ENCODE measurements at places on chromosomes 2 and 18.

DNA sequence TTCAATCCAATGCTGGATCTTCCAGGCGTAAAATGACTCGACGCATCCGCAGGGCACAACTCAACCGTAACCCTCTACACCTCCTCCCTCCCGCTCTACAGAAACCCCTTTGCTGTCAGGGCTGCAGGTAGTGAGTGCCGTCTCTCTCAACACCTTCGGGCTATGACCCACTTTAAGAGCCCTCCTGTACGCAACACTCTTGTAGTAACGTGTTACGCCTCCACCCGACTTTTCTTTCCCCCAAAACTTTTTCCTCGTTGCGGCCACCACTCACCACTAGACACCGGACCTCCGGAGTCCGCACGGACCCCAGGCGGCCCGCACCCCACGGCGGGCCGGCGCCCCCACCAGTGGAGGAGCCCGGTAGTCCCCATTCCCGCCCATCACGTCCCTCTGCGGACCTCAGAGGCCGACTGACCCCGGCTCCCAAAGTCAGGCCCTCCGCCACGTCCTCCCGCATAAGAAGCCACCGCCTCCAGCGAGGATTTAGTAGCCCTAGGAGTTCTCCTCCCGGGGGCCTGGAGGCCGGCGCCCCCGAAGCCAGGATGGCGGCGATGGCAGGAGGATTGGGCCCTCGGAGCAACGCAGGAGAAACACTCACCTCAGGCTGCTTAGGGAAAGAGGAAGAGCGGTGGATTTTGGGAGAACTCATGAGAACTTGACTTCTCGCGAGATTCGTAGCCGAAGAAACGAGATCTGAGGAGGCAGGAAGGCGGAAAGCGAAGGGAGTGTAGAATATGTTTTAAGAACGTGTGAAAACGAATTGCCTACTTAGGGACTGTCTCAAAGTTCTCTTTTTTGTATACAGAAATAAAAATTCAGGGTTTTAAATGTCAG lies 5.0 kb upstream of the C18orf32 start:
- peak; percentile 99 for DNase-seq

- no peak for DNase-seq
Observed at GRCh38 chr2:239271471-239271870, 129.3 kb downstream of the HDAC4 start.

GRCh38 chr2:237669628-237670392 lies 42.4 kb downstream of the LRRFIP1 start:
- DNase-seq, result peak; percentile 100

GRCh38 chr2:182817558-182817957 lies 48.9 kb downstream of the FRZB start:
- DNase-seq, result no peak

DNA sequence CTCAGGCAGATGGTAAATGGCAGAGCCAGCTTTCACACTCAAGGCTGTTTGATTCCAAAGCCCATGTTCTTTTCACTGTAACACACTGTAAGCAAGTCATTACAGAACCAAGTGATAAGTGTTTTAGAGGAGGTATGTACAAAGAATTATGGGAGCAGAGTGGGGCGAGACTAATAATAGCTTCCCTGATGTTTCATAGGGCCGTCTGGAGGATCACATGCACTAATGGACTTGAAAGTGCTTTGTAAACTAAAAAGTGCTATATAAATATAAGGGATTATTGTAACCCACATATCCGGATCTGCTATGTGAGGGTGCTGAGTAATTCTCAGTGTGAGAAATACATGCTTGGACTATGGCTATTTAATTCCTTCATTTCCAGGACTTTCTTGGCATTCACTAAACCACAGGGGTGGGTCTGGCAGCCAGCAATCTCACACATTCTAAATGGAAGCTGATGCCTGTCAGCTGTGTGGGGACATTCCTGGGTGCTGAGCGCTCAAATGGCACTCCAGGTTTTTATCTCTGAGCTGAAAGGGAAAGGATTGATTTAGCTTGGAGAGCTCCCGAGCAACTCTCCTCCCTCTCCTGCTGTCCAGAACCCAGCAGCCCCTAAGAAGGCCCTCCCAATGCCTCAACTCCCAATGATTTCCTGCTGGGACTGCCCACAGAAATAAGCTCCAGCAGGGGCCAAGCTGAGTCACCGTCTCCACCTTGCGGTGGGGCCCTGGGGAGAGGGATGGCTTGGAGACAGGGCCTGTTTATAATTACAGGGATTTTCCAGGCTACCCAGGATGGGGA lies 222.8 kb downstream of the SOX11 start:
- peak; percentile 98 for DNase-seq

- peak; percentile 63 for DNase-seq
Observed at GRCh38 chr2:9199716-9200632, 6.6 kb upstream of the ASAP2 start.

DNA sequence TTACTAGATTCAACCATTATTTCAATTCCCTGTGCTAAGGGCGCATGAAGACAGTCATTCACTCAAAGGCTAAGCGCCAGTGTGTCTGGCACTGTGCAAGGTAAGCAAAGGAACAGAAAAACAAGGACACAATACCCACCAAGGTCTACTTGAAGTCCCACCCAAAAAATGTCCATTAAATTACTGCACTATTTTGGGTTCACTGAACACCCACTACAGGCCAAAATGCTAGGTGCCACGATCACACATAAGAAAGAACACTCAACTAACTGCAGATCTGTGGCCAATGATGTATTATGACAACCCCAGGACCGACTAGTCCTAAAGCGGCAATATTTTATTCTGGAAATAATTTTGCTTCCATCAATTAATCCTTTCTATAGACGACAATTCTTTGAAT lies 1.8 kb downstream of the TMEM131 start:
- no peak for DNase-seq

DNA sequence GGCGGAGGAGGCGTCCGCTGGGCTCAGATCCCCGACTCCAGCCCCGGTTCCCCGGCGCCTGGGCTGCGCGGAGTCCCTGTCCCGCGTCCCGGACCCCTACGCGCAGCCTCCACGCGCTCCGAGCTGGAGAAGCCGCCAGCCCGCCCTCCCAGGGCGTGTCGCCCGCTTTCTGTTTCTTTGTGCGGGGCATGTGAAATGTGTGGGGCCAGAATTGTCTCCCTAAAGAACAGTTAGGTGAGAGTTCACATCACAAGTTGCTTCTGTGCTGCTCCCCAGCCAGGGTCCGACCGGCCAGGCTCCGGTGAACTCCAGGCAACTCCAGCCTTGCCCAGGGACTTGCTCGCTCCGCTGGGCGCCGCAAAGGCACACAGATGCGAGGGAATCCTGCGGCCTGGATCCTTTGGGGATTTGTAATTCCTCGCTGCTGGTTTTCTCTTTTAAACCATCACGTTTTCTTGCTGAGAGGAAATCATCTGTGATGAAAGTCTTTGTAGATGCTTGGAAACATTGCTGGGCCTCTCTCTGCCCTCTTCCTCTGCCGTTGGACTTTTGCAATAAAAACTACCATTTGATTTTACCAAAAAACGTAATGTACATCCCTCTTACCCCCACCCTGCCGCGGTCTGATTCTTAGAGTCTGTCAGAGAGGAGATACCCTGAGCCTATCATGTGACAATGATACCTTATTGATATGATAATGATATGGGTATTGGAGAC lies 631 bp downstream of the GYPC start:
- DNase-seq, result peak; percentile 49

- no peak for DNase-seq
Observed at GRCh38 chr2:42510608-42511243, 16.9 kb upstream of the KCNG3 start.

- no peak for DNase-seq
Observed at GRCh38 chr2:213068676-213069359, 82.6 kb downstream of the IKZF2 start.

GRCh38 chr2:144358979-144359541 lies 160.9 kb downstream of the ZEB2 start:
- peak; percentile 61 for DNase-seq

DNA sequence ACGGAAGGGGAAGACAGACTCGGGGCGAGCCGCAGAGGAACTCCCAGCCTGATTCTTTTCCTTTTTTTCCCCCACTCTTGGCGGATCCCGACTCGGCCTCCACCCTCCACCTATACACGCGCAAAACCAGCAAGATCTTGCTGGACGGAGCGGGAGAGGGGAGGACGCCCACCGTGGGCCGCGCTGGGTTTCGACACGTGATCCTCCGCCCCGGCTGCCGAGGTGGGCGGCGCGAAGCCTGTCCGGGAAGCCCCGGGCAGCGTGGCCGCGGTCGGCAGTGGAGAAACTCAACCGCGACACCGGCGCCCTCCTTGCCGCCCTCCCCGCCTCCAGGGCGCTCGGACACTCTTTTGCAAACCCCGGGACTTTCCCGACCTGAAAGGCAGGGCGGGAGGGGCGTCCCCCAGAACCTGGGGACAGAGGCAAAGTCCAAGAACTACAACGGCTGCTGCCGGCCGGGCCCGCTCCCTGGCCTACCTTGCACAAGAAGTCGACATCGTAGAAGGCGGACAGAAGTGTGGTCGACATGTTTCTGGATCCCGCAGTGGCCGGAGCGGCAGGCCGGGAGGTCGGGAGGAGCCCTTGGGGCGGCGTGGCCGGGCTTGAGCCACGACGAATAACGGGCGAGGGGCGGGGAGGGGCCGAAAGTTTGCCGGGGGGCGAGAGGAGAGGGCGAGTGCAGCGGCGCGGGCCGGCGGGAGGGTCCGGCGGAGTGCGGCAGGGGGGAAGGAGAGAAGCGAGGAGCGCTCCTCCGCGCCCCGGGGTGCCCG lies 433 bp downstream of the ZFP36L2 start:
- DNase-seq, result peak; percentile 73

DNA sequence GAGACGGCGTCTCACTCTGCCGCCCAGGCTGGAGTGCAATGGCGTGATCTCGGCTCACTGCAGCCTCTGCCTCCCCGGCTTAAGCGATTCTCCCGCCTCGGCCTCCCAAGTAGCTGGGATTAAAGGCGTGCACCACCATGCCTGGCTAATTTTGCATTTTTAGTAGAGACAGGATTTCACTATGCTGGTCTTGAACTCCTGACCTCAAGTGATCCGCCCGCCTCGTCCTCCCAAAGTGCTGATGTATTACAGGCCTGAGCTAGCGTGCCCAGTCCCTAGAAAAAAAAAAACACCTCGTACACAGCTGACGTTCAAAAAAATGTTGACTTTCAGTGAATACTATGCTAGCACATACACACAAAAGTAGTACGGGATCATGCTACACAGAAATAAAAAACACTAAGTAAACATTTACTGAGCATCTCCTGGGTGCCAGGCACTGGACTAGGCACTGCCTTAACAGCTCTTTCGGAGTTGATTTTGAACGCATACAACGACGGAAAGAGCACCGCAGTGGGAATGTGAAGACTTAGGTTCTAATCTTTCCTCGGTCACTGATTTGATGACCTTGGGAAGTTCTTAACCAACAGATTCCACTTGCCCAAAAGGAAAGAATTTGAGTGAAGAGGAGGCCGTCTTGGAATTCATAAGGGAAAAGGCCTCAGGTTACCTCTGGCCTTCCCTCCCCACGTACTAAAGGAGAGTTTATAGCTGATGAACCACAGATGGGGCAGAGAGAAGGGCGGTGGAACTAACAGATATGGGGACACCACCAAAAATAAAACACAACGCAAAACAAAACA lies 1.1 kb downstream of the DNAJC27 start:
- peak; percentile 25 for DNase-seq

GRCh38 chr2:132549935-132550670 lies 119.9 kb downstream of the LYPD1 start:
- DNase-seq, result no peak

GRCh38 chr2:181594322-181594721 lies 62.6 kb downstream of the CERKL start:
- DNase-seq, result no peak
